ENCODE measurements at places on chromosomes 2 and 18.
A peak's percentile ranks its signal among the peaks of the same experiment; 100 is the strongest.

GRCh38 chr2:231646476-231646875 lies 53.8 kb downstream of the TEX44 start:
- DNase-seq = no peak

DNA sequence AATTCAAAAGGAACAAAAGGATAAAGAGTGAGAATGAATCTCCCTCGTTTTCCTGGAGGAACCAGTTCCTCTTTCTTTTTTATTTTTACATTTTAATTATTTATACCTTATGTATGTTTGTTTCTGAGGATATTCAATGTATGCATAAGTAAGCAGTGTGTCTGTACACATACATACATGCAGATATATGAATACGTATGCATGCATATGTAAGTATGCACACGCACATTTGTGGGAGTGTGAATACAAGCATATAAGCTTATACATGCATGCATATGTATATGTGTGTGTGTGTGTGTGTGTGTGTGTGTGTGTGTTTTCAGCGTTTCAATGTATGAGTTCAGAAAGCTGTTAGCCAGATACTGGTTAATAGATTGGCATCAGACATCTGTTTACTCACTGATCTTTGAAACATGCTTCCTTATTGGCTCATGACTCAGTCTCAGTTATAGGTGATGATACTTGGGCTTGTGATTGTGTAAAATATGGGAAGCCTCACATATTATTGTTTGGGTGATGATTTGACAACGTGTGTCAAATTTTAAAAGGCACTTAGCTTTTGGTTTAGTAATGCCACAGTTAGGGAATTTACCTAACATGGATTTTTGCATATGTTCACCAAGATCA lies 279.7 kb upstream of the TRIB2 start:
- no peak for DNase-seq

- DNase-seq = no peak
These were observed 173.8 kb downstream of the ICOS start for GRCh38 chr2:204110338-204110741.

GRCh38 chr18:21474621-21475020 lies 125.9 kb downstream of the ESCO1 start:
- DNase-seq = no peak

DNA sequence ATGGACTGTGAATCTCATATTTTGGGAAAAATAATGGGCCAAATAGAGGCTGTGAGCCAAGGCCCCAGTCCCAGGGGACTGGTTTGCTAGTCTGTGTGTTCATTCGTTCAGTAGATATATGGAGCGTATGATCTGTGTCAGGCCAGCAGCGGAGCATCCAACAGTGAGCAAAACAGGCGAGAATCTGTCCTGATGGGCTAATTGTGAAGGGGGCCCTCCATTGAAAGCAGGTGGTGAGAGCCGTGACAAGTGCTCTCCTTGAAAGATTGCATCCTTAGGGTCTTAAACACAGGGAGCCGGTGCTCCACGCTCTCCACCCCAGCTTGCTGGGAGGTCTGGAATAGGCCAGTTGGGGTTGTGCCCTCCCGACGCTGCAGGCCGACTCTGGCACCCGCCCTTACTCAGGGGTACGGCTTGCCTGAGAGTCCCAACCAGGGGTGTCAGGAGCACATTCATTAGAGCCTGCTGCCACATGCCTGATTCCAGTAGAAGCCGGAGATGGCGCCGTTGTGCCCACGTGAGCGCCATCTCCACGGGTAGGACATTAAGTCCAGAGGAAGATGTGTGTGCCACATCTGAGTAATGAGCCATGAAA lies 213.3 kb downstream of the SH3RF3 start:
- no peak for DNase-seq

- peak; percentile 81 for DNase-seq
These were observed 3.5 kb upstream of the RHOB start for GRCh38 chr2:20443276-20443920.

GRCh38 chr2:240287496-240288086 lies 147.1 kb upstream of the OTOS start:
- DNase-seq = no peak

GRCh38 chr2:150882751-150883612 lies 378.7 kb downstream of the RBM43 start:
- DNase-seq = no peak

- no peak for DNase-seq
These were observed 2.8 kb upstream of the DIPK1C start for GRCh38 chr18:74459889-74460288.

DNA sequence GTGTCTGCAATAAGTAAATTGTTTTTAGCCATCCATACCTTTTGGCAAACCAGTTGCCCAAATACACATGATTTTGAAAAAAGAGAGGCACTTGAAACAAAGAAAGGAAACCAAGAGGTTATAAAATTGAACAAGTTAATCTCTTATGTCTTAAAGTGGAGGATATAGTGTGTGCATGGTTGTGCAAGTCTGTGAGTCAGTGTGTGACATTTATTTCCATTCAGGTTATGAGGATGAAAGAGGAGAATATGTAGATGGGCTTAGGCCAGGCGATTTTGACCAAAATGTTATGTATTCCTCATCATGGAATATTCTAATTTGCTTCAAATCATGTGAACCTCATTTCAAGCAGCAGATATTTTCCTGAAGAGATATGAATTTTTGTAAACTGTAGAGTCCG lies 123.3 kb downstream of the SETBP1 start:
- no peak for DNase-seq

DNA sequence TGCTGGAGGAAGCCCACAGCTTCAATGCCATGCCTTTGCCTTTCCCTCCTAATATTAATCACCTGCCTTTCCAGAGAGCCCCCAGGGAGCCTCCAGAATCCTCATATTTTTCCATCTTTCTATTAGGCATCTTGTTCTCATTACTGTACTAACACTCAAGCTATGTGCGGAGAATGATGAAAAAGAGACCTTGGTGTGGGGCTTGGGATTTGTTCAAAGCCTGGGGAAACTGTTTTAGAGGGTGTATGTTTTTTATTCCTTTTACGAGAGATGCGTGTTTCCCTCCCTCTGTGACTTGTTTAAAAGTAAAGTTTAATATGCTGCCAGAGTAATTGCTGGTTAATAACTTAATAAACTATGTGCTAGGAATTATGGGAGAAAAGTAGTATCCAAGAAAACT lies 102.4 kb upstream of the ZFP36L2 start:
- DNase-seq = no peak

GRCh38 chr2:168490946-168491605 lies 35.0 kb downstream of the CERS6 start:
- DNase-seq = no peak

- DNase-seq = no peak
These were observed 322.6 kb downstream of the ASXL3 start for GRCh38 chr18:33900638-33901037.

- DNase-seq = no peak
These were observed 117.7 kb upstream of the MCFD2 start for GRCh38 chr2:47033102-47033880.

- DNase-seq = no peak
These were observed 238.7 kb upstream of the SOX11 start for GRCh38 chr2:5453220-5454050.

DNA sequence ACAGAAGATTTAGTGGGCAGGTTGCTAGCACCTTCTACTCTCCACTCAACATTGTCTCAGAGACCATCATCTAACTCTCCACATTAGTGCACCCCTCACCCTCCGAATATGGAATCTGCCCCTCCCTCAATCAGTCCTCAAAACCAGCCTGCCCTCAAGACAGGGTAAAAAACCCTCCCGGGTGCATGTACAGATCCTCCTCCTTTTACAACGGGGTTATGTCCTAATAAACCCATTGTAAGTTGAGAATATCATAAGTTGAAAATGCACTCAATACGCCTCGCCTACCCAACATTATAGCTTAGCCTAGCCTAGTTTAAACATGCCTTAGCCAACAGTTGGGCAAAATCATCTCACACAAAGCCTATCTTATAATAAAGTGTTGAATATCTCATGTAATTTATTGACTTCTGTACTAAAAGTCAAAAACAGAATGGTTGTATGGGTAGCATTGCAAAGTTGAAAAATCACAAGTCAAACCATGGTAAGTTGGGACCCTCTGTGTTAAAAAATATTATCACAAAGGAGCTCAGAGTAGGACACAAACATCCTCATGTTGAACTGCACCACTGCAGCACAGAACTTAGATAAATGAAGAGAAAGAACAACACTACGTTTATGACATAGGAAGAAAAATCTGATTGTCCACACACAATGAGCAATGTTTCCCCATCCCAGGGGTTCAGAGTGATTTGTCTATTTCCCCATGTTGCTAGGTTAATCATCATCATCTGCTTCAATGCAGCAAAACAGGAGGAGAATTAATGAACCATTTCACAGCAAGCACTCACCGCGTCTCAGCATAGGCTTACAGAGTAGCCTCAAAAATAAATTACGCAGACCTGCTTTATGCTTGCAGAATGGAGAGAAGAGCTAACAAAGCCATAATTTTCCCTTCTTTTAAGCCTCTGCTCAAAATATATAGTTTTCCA lies 184.1 kb upstream of the ARL4C start:
- DNase-seq = no peak

GRCh38 chr2:42137125-42137841 lies 31.9 kb upstream of the EML4 start:
- DNase-seq = no peak

DNA sequence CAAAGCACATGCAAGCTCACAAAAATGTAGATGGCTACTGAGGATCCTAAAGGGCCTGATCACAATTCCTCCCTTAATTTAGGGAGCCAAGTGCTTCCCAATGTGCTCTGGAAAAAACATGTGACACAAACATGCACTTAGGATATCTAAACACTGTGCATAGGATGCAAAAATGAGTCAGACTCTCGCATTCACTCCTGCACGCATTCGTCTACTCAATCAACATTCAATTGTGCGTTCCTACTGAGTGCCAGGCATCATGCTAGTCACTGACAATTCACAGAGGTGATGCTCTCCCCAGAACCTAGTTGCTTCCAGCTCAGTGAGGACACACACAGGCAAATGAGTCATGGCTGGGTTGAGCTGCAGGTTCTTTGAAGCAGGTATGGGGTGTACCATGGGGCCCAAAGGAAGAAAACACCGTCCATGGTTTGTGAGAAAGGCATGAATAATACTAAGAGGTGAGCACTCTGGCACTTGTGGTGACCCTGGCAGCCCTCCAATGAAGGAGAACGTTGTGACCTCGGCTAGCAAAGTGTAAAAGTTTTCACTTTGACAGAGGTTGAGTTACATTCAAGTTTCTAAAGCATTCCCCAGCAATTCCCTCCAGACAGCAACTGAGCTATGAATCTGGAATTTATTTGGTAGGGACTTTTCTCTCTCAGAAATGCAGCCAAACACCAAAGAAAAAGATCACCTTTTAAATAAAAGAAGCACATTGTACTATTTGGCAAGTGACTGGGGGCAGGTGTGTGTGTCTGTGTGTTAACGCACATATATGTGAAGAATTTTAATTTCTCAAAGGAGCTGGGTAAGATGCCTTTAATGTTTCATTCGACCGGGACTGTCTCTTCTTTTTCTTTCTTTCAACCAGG lies 173.3 kb downstream of the ALPK2 start:
- DNase-seq = no peak

DNA sequence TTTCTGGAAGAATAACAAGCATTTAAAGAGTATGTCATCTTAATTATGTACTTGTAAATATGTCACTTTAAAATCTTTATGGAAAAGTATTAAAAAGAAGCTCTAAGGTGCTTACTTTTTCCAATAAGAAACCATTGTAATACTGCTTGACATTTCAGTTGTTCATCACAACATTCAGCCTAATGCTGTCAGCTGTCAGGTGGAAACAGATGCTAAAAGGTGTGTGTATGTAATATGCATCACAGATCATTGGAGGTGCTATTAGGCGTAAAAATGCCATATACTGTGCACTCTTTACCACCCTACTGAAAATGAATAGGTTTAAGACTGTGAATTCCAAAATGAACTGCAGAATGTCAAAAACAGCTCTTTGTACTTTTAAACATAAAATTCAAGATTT lies 40.3 kb downstream of the METTL8 start:
- no peak for DNase-seq

DNA sequence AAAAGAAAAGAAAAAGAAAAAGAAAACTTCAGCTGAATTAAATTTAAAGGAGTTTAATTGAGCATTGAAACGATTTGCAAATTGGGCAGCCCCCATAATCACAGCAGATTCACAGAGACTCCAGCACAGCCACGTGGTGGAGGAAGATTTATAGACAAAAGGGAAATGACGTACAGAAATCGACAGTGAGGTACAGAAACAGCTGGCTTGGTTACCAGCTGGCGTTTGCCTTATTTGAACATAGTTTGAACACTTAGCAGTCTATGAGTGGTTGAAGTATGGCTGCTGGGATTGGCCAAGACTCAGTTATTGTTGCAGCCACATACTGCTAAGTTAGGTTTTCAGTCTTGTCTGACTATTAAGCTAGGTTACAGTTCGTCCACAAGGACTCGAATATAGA lies 312.2 kb upstream of the SLC14A2 start:
- peak; percentile 6 for DNase-seq

- no peak for DNase-seq
These were observed 96.8 kb downstream of the MCFD2 start for GRCh38 chr2:46818819-46819218.

GRCh38 chr2:170121689-170122088 lies 56.3 kb upstream of the MYO3B start:
- no peak for DNase-seq

GRCh38 chr18:58911766-58912165 lies 47.1 kb downstream of the ZNF532 start:
- DNase-seq = no peak

DNA sequence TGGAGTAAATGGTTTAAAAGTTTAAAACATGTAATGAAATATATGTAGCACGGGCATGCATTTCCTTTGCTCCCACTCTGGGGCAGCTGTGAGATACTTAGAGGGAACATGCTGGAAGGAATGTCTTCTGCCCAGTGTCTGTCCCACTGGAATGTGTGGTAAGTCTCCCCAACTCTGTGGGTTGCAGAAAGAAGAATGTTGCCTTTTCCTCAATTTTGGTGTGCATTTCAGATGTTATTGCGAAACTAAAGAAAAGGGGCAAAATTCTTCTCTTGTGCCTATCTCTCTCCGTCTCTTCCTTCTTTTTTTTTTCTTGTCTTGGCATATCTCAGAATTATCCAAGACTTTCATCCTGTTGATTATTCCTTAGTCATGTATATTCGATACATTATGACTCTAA lies 201.1 kb downstream of the SH3RF3 start:
- DNase-seq = no peak

DNA sequence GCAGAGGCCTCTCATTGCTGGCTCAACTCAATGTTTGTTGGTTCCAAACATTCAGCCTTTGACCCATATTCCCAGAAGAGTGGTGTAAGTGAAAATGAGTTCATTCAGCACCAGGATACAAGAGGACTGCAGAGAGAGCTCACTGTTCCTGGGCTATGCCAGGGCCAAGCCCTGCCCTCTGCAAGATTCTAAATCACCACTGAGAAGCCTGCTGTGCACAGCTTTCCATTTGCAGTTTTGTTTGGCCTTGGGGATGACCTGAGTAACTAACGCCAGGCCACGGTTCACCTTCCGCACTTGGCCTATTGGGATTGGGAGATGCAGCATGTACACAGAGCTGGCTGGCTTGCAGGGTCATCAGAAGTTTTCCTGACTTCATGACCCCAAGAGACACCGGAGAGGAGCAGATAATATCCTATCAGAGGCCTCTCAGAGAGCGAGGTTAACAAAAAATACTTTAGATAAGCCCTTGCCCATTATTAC lies 12.6 kb downstream of the GKN1 start:
- DNase-seq = no peak

- DNase-seq = peak; percentile 62
These were observed 25.7 kb upstream of the FAM178B start for GRCh38 chr2:97011977-97012569.
